ENCODE measurements at places on chromosomes 3 and 15.
A peak's percentile ranks its signal among the peaks of the same experiment; 100 is the strongest.

GRCh38 chr3:170322566-170323269 lies 34.8 kb upstream of the SKIL start:
- DNase-seq: peak; percentile 50

DNA sequence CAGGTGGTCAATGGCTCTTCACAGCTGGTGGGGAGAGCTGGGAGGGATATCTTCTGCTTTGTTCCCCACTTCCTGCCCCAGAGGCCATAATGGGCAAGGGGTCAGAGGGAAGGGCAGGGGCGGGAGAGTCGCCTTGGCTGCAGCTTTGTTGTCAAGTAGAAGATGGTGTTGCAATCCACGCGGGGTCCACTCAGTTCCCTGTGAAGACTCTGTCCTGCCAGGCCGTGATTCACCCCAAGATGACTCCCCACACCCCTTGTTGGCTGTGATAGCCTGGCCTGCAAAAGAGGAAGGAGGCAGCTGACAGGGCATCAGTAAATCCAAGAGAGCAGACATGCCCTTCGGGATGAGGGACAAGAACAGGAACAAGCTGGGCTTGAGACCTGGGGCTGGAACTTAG lies 6.9 kb downstream of the GALNT15 start:
- DNase-seq: no peak

DNA sequence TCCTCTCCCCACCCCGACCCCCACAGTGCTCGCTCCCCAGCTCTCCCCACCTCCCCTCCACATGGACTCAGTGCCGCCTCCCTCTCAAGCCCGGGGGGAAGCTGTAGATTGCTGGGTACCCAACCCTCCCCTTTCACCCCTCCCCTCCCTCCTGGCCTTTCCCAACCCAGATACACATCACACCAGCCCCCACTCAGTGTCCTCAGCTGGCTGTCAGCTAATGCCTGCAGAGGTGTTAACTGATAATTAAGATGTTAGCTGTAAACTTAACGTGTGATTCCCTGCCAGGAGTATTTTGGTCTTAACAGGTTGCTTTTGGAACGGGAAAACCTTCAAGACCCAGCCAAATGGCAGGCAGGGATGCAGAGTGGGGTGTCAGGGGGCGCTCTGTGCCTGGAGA lies 39.4 kb upstream of the LINGO1 start:
- DNase-seq: no peak

GRCh38 chr15:29046977-29047376 lies 161.2 kb downstream of the APBA2 start:
- DNase-seq: no peak

- no peak for DNase-seq
Measured at GRCh38 chr15:72284781-72285180, 12.4 kb upstream of the PARP6 start.

Measured in eye (tissue), 1 donor.